A549 treated with Hydrocortisone at 1 μM for 4 hours (cell line): ENCODE measurements at places on chromosomes 5 and 9. TPM values are rescaled to one million over a fixed set of nuclear protein-coding genes. Genes with fewer than 3 reads are reported as not detected.

Gene RGMB
- 6.0 to 7.6 TPM (median 6.9 TPM) in 5 replicates for total RNA-seq

Gene PLPPR1
- not detected in 5 replicates for total RNA-seq

Gene CNTNAP3
- total RNA-seq, result 8.3 to 10.1 TPM (median 9.8 TPM) in 5 replicates

Gene ZDHHC11B
- 1.1 to 1.5 TPM (median 1.3 TPM) in 5 replicates for total RNA-seq

Gene SLC1A3
- 0.09 TPM in 1 of 5 replicates, not detected in the others for total RNA-seq

Gene DNAJC25
- total RNA-seq, result 10.8 to 11.6 TPM (median 11.3 TPM) in 5 replicates

Gene GHR
- 0.02 to 0.03 TPM (median 0.02 TPM) in 3 of 5 replicates, not detected in the others for total RNA-seq

Gene EMB
- 4.4 to 7.6 TPM (median 6.4 TPM) in 5 replicates for total RNA-seq

Gene XRCC4
- 8.8 to 12.8 TPM (median 9.3 TPM) in 5 replicates for total RNA-seq

Gene PIGO
- total RNA-seq, result 44.9 to 52.6 TPM (median 51.3 TPM) in 5 replicates

Gene CDX1
- total RNA-seq, result not detected in 5 replicates

Gene UGT3A1
- not detected in 5 replicates for total RNA-seq
